ENCODE measurements at places on chromosomes 13 and 19. TPM values are rescaled to one million over a fixed set of nuclear protein-coding genes. Genes with fewer than 3 reads are reported as not detected.

Gene ATCAY
- total RNA-seq, result not detected

Gene NUP58
- total RNA-seq, result 80.8 TPM

Gene SLITRK6
- 9.2 TPM for total RNA-seq

Gene RFPL4AL1
- total RNA-seq, result not detected

Gene LILRB3
- total RNA-seq, result not detected

Gene ZNF85
- not detected for total RNA-seq

Gene ZNF221
- 0.68 TPM for total RNA-seq

Gene SIGLEC9
- not detected for total RNA-seq

DNA sequence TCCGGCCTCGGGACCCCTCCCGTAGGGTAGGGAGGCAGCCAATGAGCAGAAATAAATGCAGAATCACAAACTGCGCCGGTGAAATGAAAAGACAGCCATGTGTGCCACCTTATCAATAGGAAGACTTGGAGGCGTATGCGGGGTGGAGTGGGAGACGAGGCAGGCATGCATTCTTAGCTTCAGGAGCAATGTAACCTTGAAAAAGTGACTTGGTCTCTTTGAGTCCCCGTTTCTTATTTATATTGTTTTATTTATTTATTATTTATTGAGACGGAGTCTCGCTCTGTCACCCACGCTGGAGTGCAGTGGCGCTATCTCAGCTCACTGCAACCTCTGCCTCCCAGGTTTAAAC, 16.0 kb downstream of the SSC5D start:
- no peak for DNase-seq

- no peak for DNase-seq
Measured at GRCh38 chr19:54916822-54917221, 10.9 kb downstream of the NCR1 start.

- DNase-seq, result no peak
Measured at GRCh38 chr13:72258340-72258981, 391.5 kb upstream of the DACH1 start.

DNA sequence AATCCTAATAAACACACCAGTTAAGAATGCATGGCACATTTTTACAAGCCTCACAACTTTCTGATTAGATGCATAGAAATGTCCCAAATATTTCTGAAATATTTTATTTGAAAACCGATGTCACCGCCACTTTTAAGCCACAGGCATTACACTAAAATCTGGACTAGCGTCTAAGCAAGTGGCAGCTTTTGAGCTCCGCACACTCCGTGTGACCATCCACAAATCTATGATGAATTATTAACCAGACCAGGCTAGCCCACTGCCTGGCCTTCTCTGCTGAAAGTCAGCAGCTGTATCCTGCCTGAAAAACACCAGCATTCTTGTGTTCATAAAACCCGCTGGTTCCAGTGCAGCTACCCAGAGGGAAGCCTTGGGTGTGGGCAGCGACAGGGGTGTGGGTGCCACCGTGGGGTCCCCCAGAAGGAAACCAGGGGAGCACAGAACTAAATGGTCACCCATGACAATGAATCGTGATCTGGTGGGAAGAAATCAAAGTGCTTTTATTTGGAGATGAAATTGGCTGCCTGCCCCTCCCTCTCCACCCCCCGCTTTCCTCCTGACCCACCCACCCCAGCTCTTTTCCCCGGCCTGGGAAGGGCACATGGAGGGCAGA, 13.8 kb downstream of the RASA3 start:
- DNase-seq, result peak; percentile 83

DNA sequence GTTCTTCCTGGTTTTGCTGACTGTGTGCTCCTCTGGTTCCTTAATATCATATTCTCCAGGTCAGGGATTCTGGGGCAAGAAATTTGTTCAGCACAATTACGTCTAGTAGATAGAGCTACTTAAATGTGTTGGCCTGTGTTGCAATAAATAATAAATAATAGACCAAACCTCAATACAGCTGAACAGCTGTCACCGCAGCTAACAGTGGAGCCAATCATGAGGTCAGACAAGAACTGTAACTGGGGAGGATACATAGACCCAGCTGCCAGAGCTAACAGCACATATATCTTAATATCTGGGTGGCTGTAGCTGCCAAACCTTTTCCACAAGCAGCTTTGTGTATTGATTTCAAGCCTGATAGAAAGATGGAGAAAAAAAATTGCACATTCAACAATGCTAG, 1596.3 kb upstream of the PCDH20 start:
- no peak for DNase-seq

DNA sequence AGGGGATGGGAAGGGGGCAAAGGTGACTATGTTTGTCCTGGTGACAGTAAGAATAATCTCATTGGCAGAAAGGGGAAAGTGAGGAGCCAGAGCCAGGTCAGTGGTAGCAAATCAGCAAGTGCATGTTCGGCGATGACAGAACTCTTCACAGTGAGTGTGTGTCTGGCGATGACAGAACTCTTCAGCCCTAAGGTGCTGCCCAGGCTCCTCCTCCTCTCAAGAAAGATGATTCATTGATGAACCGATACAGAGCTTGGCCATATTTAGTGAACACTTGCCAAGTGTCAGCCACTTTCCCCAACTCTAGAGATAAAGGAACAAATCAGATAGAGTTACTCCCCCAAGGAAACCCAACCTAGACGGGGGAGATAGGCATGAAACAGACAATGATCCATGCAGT, 199.3 kb upstream of the UBL3 start:
- DNase-seq, result no peak

GRCh38 chr19:32333227-32333626, 12.2 kb upstream of the ZNF507 start:
- no peak for DNase-seq

- DNase-seq, result peak; percentile 80
Measured at GRCh38 chr19:48991873-48992580, 1.1 kb downstream of the GYS1 start.

- DNase-seq, result peak; percentile 97
Measured at GRCh38 chr19:46925548-46925950, 64.8 kb downstream of the ARHGAP35 start.

GRCh38 chr19:4338441-4339355, at the start of gene STAP2:
TSS of gene STAP2 (minus strand) at chr19:4338827. CDS start at chr19:4338753, 74 bp downstream.
- peak; percentile 79 for DNase-seq

GRCh38 chr19:54418030-54418929, 3.0 kb downstream of the TTYH1 start:
- no peak for DNase-seq

DNA sequence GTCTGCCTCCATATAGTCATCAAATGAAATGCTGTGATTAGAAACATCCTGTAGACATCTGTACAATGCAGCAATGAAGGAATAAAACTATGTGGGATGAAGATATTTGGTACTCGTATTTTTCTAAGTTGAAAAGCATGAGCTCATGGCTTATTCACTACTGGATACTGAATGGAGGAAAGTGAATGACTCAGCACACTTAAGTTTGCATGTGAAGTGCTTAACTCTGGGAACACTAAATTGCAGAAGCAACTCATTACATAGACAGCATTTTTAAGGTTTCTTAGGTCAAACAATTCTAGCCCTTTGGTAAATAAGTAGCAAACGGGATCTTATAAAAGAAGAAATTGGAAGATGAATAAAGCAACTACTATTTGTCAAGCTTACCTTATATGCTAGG, 429.0 kb upstream of the MIR17HG start:
- DNase-seq, result no peak

DNA sequence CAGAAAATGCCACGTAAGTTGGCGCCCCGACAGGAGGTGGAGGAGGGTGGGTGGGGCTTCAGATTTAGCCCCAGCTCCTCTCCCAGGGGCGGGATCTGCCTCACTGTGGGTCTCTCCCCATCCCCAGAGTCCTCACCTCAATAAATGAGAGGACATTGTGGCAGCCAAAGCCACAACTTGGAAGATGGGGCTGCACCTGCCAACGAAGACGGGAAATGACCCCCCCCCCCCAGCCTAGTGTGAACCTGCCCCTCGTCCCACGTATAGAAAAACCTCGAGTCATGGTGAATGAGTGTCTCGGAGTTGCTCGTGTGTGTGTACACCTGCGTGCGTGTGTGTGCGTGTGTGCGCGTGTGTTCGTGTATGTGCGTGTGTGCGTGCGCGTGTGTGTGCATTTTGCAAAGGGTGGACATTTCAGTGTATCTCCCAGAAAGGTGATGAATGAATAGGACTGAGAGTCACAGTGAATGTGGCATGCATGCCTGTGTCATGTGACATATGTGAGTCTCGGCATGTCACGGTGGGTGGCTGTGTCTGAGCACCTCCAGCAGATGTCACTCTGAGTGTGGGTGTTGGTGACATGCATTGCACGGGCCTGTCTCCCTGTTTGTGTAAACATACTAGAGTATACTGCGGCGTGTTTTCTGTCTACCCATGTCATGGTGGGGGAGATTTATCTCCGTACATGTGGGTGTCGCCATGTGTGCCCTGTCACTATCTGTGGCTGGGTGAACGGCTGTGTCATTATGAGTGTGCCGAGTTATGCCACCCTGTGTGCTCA, 1.5 kb upstream of the TRAPPC5 start:
- DNase-seq, result peak; percentile 33

- no peak for DNase-seq
Measured at GRCh38 chr13:21966014-21966413, 295.1 kb downstream of the FGF9 start.

- no peak for DNase-seq
Measured at GRCh38 chr19:43699506-43700394, 16.1 kb upstream of the IRGC start.

GRCh38 chr13:49533591-49534269, 38.0 kb downstream of the PHF11 start:
- no peak for DNase-seq

GRCh38 chr13:80419416-80419815, 78.5 kb upstream of the SPRY2 start:
- no peak for DNase-seq

- DNase-seq, result peak; percentile 84
Measured at GRCh38 chr13:99916366-99917103, 55.0 kb downstream of the ZIC5 start.

GRCh38 chr19:49847731-49848696, 2.9 kb upstream of the PTOV1 start:
- peak; percentile 85 for DNase-seq

DNA sequence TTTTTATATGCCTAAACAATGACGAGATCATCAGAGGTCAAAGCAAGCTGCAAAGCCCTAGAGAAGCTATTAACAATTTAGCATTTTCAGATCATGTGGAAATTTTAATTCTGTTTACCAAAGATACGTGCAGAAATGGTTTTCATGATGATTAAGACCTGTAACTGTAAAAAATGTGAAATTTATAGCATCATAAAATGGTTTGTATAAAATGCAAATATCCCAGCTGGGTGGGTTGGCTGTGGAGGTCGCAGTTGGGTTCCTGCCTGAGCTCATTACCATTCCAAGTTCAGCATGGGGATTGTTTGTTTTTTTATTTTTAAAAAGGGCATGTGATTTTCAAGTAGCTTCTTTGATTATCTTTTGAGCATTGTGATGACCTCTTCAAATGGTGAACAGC, 47.9 kb upstream of the SIAH3 start:
- no peak for DNase-seq

DNA sequence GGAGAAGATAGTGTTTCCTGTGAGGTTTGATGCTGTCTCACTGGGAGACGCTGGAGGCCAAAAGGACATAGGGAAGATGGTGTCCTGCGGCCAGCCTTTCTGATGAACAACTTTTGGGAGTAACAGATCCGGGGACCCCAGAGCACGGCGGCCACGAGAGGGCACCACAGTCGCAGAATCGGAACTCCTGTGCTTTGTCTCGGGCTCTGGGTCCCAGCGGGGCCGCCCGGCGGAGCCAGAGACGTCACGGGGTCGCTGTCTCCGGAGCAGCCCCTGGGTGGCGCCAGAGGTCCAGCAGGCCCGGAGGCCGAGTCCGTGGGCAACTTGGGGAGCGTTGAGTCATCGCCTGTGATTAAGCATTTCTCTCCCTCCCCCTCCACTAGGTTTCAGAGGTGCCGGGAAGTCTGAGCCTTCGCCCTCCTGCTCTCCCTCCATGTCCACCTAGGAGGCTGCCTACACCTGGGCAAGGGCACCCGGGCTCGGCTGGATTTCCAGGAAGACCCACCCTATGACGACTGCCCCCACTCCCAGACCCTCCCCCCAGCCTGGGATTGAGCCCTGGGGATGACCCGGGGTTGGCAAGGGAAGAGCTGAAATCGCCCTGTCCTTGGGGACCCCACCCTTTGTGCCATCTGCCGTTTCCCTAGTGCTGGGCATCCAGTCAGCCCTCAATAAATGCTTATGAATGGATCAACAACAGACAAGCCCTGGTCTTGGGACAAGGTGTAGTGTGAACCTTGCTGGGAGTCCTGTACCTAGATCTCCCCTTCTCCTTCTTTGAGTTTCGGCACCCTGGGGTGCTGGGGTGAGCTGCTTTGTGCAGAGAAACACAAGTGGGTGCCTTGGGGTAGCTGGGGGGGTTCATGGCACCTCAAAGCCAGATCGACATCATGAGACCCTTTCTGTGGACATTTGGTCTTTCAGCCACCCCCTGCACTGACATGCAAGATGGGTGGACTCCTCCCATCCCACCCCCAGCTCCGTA, 3.4 kb downstream of the NANOS3 start:
- DNase-seq, result peak; percentile 91

DNA sequence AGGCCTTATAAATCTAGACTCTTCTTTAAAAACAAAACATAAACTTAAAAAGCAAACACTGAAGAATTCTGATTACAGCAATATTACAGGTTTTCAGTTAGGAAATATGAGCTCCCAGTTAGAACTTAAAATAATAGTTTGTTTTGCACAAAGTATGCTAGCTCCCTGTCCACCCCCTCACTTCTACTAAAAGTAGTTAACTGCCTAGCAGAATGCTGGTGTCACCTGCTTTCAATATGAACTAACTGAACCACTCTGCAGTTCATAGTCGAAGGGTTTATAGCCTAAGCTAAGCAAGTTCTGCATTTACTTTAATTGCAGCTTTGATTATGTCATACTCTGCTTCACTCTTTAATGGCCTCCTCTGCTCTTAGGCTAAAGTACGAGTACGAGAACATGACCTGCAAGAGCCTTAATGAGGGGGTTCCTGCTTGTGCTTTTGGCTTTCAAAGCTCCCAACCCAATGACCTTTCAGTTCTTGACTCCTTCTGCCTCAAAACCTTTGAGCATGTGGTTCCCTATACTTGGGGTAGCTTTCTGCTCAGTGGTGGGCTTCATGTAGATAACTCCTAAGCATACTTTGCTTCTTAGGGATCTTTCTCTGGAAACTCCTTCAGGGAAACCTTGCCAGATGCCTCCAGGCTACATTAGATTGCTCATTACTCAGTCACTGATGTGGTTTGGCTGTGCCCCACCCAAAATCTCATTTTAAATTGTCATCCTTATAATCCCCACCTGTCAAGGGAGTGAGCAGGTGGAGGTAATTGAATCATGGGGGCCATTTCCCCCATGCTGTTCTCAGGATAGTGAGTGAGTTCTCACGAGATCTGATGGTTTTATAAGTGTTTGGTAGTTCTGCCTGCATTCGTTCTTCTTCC, 278.9 kb upstream of the ARGLU1 start:
- DNase-seq, result no peak

DNA sequence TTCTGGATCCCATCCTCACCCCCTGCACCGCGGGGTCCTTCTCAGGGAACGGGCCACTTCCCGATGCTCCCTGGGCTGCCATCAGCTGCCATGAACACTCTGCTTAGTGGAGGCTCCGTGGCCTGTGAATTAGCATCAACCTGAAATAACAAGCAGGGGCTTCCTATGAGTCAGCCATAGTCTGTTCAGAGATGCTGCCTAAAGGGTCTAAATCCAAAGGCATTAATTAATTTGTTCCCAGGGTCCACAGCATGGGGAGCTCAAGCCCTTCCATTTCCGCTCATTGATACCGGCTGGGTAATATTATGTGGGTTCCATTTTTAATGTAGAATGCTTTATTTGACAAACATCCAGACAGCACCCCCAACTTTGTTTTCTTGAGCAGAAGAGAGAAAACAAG, 341.9 kb upstream of the TMTC4 start:
- DNase-seq, result no peak

- DNase-seq, result no peak
Measured at GRCh38 chr19:10919352-10920287, 8.8 kb downstream of the YIPF2 start.

Data from HT-29 (cell line).